NCI-H748 treated with DMSO at 0.1 percent for 48 hours (cell line): ENCODE measurements at places on chromosomes 13 and 19.

DNA sequence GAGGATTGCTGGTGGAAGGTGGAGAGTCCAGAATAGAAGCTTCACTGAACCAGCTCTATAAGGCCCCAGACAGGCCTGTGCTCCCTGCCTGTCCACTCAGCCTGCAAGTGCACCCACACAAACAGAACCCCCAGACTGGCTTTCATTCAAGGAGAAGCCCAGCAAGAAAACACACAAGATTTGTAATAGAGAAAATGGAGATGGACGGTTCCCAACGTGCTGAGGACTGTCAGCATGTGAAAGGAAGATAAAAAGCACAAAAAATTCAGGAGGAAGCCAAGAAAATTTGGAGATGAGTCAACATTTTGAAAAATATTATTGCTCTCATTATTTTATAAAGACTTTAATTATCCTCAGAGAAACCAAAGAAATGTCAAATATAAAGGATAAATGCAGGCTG is 218.2 kb upstream of the SLC10A2 start:
- DNase-seq: no peak

- no peak for DNase-seq
Observed at GRCh38 chr19:49637821-49638738, 1.9 kb downstream of the RRAS start.

DNA sequence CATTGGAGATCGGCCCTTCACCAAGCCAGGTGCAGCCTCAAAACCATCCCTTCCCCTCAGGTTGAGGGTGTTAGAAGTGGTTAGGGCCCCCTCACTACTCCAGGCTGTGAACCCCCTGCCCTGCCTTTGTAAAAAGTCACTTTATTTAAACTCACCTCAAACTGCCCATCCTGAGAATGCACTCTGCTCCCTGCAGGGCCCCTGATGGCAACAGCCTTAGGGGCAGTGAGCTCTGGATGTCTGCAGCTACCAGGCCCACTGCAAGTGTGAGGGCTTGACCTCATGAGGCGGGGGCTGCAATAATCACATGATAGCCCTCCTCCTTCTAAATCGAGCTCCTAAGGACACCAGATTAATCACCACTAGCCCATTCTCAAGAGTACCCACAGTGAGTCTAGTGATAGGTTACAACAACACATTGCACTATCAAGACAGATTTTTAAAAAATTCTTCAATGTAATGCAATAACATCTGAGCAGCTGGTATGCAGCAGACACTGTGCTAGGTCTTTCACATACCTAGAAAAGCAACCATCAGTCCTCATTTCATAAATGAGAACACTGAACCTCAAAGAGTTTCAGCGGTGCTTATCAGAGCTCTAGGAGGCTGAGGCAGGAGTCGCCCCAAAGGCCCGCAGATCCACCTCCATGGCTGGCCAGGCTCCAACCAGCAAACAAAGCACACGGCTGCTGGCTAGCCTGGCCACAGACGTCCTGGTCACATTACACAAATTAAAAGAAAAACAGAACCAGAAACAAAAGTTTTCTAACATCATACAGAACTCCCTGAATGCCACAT is 26.0 kb downstream of the SLC7A1 start:
- DNase-seq: no peak

- no peak for DNase-seq
Observed at GRCh38 chr19:1244693-1245451, 3.3 kb downstream of the ATP5F1D start.

- DNase-seq: peak; percentile 57
Observed at GRCh38 chr13:76503766-76504165, 382.4 kb downstream of the KCTD12 start.

DNA sequence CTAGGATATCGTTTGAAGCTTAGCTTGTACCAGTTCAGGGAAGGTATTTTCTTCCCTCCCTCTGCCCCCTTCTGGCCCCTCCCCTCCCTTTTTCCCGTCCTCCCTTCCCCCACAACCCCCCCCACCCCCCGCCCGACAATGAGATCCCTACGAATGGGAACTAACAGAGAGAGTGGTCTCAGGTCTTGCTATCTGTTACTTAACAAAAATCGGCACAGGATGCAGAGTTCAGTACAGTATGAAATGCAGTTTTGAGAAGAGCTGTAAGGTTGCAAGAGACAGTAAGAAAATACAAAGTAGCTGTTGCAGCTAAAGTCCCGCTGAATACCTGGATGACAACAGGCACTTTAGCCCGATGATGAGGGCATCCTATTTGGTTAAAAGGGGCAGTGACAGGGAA is 3.1 kb upstream of the DACH1 start:
- DNase-seq: peak; percentile 62

- DNase-seq: no peak
Observed at GRCh38 chr19:40424637-40425449, 949 bp downstream of the SERTAD1 start.

- DNase-seq: no peak
Observed at GRCh38 chr13:74892096-74892495, 589.9 kb downstream of the TBC1D4 start.

- no peak for DNase-seq
Observed at GRCh38 chr19:54434873-54435214, 14.2 kb upstream of the LENG8 start.

DNA sequence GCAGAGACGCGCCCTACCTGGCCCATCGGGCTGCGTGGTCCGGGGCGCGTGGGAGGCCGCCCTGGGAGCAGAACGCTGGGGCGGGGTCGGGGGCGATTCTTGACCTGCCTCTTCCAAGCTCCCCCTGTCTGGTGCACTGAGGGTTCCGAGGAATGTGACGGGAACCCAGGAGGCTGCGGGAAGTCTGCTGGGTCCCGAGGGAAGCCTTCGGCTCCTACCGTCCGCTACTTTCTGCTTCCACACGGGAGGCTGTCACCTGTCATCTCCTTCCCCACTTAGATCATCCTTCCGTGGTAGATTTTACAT is 781 bp upstream of the SPRYD7 start:
- DNase-seq: no peak

DNA sequence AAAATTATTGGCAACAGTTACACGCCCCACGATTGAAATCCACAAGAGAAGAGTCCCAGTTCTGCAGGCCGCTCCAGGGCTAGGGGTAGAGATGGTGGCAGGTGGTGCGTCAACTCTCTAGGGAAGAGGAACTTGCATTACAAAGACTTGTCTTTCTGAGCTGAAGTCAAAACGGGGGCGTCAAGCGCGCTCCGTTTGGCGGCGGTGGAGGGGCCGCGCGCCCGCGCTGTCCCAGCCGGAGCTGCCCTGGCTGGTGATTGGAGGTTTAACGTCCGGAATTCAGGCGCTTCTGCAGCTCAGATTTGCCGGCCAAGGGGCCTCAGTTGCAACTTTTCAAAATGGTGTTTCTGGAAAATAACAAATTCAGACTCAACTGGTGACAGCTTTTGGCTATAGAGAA is 38.9 kb downstream of the SOX1 start:
- no peak for DNase-seq

DNA sequence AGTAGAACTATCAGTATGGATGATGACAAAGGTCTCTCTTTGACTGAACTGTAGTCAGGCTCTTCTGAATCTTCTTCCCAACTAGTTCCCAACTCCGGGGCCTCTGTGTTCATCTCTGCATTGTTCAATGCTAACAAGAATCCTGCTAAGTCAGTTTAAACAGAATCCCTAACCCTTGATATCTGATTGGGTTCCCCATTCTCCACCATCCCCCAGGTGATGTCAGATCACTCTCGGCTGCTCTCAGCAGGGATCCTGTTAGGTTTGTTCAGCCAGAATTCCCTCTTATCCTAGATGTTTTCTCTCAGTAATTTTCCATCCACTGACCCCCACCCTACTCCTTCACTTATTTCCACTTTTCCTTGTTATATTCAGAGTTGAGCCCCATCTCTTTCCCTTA is 223.6 kb downstream of the RGCC start:
- DNase-seq: no peak

GRCh38 chr19:3160219-3160618 is 18.4 kb upstream of the S1PR4 start:
- no peak for DNase-seq

GRCh38 chr13:42992764-42993122 is 702 bp upstream of the EPSTI1 start:
- DNase-seq: no peak

DNA sequence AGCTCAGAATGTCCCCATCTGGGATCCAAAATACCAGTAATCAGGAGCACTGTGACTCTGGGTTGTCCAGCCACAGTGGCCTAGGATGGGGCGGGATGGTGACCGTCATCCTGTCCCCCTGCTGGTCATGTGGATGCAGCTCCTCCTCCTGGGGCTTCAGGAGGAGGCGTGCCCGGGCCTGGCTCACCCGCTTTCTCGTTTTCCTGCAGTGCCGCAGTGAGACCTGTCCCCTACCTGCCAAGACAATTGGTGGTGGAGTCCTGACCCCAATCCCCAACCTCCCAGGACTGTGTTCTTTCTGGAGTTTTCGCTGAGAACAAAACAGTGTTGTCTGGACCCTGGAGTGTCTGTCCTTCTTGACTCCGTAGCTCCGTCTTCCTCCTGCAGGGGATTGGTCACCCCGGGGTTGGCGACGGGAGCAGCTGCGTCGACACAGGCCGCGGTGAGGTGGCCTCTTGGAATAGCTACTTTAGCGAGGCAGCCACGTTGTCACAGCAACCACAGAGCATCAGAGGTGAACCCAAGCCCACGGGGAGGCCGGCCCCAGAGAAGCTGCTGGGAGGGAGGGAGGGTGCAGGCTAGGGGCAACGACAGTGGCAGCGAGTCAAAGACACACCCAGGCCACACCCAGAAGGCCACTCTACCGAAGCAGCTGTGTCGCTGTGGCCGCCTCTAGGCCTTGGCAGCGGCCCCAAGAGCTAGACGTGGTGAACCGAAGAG is 10.2 kb upstream of the EMC10 start:
- DNase-seq: peak; percentile 76

GRCh38 chr13:33351319-33351718 is 65.8 kb upstream of the STARD13 start:
- DNase-seq: no peak

DNA sequence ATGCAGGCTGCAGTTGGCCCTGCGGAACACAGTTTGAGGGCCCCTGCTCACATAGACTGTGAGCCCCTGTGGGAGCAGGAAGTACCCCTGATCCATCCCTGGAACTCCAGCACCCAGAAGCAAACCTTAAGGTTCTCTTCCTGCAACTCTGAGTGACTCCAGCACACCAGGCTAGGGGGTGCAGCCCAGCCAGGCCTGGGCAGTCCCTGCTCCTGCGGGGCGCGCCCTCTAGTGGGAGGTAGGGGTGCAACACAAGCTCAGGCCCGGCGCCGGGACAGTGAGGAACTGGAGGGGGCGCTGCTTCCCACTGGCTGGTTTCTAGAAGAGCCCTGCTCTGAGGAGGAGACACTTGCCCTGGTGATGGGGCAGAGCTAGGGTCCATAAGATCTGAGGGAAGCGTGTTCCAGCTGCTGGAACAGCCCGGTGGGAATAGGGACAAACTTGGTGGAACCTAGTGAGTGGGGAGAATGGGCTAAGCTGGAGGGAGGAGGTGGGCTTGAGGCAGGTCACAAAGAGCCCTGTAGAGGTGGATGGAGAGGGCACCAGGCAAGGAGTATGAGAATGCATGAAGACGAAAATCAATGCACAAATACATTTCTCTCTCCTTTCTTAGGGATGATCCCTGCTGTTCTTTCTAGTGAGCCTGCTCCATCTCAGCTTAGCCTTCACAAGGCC is 5.0 kb downstream of the ZSCAN5A start:
- DNase-seq: peak; percentile 21

GRCh38 chr19:13952931-13953531 is 722 bp downstream of the DCAF15 start:
- DNase-seq: no peak

DNA sequence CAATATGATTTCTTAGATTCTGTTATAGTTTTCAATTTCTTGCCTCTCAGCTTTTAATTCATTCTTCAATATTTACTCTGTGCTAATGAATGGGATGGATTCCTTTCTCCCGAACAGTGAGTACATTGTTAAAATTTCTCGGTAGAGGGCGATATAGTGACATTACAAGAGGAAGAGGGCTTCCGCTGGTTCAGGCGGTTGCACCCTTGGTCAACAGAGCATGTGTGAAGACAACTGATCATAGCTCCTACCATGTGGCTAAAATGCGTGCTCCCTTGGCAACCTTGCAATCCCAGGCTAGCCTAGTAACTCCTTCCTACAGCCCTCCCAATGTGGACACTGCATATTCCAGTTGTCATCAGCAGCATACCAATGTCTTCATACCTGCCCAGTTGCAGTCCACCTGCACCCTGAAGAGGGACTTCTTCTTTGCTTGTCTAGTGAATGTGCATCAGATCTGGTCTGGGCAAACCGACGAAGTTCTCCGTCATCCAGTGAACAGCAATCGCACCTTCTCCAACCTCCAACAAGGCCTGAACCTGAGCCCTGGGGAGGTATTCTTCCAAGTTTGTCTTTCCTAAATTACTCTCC is 653.0 kb upstream of the GPC6 start:
- DNase-seq: peak; percentile 22

DNA sequence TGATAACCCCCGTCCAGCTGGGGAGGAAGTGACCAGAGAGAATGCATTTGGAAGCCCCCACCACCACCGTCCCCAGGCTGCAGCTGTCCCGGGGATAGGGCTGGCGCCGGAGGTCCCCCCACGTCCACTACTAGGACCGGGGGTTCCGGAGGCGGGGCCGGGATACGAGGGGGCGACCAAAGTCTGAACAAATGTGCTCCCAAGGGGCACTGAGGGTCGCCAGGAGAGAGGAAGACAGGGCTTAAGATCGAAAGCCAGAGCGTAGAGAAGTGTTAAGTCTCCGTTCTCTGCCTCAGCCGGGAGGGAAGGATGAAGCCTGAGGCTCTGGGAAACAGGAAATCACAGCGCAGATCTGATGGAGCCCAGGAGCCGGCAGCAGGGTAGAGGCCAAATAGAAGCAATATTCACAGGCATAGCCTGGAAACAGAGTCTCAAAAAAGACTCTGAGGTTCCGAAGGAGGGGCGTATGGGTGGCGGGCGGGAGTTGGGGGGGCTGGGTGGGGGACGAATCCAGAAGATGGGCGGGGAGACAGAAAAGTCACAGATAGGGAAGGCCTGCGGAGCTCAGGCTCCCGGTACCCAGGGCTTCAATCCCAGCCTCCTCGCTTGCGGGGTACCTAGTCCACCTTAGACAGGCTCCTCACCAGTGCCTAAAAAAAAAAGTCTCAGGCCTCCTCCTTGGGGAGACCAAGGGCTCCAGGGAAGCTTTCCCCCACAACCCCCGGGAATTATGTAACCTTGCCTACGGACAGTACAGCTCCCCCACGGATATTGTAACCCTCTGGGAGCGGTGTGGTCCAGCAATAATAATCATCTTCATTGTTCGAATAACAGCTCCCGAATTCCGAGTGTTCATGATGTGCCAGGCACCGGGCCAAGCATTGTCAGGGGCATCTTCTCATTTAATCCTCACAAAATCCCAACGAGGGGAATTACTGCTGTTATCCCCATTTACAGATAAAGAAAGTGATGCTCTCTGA is 1.1 kb upstream of the ERF start:
- DNase-seq: peak; percentile 72
